ENCODE measurements at places on chromosomes 7 and 10.

DNA sequence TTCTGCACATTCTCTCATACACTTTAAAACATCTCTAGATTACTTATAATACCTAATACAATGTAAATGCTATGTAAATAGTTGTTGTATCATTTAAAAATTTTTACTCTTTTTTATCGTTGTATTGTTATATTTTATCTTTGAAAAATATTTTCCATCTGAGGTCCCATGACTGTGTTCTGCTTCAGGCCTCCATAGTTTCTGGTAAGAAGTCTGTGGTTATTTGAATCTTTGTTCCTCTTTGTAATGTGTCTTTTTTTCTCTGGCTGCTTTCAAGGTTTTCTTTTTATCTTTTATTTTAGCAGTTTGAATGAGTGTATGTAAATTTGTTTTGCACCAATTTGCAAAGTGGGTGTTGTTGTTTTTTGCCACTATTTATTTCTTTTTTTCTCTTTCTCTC lies 263.1 kb downstream of the RPS24 start:
- no peak for DNase-seq

DNA sequence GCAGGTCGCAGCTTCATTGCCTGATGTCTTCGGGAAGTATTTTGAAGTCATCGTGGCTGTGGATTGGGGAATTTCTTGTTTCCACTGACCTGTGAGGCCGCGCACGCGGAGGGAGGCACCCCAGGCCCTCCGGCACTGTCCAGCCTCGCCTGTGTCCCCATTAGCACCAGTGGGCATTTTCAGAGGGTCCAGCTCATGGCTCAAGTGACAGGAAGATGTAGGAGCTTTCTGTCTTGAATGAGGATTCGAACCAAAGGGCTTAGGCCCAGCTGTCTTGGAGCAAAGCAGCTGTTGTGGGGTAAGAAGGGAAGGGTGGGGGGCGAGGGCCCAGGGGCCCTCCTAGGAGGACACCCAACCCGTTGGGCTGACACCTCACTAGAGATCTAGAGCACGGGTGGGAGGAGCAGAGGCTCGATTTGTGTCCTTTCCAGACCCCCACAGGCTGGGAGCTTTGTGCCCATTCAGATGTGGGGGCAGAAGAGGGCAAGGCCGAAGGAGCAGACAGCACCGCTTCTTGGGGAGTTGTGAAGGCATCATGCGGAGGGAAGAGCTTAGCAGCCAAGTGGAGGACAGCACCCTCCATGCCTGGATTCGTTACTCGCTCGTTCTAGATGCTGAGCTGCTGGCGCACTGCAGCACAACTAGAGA lies 914 bp downstream of the ZNF37A start:
- DNase-seq = no peak

- no peak for DNase-seq
These were observed 61.1 kb upstream of the EZH2 start for GRCh38 chr7:148944935-148945934.

- DNase-seq = no peak
These were observed 12.2 kb upstream of the CAV1 start for GRCh38 chr7:116512520-116513188.

Data from NCI-H748 treated with DMSO at 0.1 percent for 48 hours (cell line).